ENCODE measurements at places on chromosomes 11 and 22.

- no peak for DNase-seq
Measured at GRCh38 chr22:40401532-40401931, 31.1 kb downstream of the SGSM3 start.

GRCh38 chr22:49936973-49937757 is 18.7 kb downstream of the CRELD2 start:
- no peak for DNase-seq

GRCh38 chr11:95835351-95835750 is 45.1 kb downstream of the CEP57 start:
- DNase-seq = no peak

DNA sequence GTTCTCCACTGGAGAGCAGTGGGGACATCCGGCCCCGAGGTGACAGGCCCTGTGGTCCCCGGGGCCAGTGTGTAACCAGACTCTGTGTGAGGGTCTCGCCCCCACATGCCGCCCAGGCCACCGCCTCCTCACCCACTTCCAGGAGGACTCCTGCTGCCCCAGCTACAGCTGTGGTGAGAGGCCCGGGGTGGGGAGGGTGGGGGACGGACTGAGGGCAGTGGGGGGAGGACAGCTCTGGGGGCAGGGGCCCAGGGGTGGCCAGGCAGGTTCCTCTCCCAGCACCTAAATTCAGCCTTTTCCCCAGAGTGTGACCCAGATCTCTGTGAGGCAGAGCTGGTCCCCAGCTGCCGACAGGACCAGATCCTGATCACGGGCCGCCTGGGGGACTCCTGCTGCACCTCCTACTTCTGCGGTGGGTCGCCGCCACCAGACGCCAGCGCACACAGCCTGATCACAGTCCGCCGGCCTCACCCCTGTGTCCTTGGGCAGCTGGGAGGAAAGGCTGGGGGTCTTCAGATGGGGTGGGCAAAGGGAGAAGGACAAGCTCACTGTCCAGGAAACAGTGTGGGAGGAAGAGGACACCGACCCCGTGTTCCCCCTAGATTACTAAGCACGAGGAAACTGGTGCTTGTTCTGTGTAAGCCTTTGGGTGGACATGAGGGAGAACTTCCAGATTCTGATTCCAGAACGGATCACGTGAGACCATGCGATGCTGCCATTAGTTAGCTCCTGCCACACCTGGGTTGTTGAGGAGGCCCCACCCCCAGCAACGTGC is 84.4 kb upstream of the MYOD1 start:
- no peak for DNase-seq

DNA sequence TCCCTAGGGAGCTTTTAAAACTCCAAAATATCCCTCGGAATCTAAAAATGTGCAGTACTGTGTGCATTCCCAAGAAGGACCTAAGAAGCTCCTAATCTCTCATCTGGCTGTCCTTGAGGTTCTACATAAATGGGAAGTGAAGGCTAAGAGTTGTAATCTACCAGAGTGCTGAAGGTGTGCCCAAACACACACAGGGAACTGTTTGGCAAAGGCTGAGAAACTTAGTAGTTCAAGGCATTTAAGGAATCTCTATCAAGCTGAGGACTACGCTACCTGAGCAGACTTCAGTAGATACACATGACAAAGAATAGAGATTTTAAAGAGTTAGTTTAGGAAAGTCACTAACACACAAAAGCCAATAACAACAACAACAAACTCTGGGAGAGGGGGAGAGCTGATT is 71.1 kb downstream of the TTC28 start:
- DNase-seq = no peak

DNA sequence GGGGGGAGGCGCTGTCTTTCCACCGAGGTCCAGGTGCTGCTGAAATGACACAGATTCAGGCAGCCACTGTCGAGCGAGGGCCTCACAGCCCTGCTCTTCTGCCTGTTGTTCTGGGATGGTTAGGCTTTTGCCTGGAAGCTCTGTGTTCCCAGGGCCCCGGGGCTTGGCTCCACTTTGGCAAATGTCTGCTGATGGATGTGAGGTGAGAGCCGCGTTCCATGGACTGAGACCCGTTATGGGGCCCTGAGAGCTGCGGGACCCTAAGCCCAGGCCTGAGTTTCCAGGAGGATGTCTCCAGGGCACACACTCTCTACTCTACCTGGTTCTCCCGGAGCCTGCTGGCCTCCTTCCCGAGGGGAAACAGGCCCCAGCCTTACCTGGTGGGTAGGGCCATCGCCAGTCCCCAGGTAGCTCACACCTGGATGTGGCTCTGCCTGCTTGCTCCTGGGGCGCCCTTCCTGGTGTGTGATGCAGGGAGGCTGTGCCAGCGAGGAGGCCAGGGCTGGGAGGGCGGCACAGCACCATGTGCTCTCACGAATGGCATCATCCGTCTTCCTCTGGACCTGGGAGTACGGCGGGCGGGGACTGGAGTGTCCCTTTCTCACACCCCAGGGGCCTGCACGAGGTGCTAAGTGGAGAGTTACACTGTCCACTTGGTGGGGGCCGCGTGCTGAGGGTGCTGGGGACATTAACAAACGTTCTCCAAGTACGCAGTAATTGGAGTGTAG is 435.5 kb downstream of the TBC1D22A start:
- DNase-seq = no peak

DNA sequence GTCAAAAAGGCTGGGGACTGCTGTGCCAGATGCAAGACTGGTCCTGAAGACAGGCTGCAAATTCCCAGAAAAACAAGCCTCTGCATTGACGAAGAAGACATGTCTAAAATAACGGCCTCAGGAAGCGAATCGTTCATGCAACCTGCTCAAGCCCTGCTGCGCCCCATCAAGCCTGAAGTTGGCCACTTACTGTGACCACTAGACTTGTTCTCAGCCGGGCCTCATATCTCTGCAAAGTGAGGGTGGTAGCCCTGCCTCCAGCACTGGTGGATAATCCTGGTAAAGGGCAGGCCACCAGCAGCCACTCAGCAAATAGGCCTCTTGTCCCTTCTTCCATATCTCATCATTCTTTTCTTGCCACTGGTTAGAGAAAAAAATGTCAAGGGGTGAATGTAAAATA is 11.8 kb downstream of the LTO1 start:
- no peak for DNase-seq

DNA sequence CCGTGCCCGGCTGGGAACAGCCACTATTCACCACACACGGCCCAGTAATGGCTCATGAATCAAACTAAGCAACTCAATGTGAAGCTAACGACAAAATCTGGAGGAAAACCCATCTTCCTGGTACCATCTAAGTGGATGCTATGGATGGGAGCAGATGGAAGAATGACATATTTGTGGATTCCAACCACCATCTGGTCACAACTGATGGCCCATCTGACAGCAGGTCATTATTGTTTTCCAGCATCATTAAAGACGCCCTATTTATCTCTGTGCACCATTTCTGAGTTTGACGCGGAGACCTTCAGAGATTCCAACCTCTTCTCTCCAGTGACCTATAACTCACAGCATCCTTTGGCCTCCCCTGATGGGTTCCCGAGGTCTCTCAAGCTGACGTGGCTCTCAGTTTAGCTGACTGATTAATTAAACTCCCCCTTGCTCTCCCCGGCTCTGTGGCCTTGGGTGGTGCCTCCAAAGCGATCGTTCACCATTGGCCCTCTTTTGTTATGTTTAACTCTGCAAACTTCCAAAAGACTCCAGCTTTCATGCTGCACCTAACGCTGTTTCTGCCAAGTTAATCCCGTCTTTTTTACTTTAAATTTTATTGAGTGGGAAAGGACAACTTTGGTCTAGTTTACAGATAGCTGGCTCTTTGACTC is 1514.4 kb downstream of the BRD1 start:
- DNase-seq = no peak

- DNase-seq = no peak
Measured at GRCh38 chr22:45211848-45212247, 28.8 kb downstream of the KIAA0930 start.

DNA sequence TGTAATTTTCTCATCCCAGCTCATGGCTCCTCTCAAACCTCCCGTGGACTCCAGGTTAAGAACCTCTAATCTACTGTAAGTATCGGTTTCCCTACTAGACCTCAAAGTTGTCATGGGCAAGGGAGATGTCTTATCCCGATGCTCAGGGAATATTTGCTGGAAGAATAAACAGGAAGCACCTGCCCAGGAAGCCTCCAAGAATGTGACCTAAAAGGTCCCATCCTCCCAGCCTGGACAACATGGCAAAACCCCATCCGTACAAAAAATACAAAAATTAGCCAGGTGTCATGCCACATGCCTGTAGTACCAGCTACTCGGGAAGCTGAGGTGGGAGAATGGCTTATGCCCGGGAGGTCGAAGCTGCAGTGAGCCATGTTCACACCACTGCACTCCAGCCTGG is 62.4 kb downstream of the APOL1 start:
- no peak for DNase-seq

GRCh38 chr22:31841078-31841827 is 87.4 kb downstream of the DEPDC5 start:
- DNase-seq = no peak

- no peak for DNase-seq
Measured at GRCh38 chr22:36148411-36148810, 12.1 kb downstream of the APOL3 start.

DNA sequence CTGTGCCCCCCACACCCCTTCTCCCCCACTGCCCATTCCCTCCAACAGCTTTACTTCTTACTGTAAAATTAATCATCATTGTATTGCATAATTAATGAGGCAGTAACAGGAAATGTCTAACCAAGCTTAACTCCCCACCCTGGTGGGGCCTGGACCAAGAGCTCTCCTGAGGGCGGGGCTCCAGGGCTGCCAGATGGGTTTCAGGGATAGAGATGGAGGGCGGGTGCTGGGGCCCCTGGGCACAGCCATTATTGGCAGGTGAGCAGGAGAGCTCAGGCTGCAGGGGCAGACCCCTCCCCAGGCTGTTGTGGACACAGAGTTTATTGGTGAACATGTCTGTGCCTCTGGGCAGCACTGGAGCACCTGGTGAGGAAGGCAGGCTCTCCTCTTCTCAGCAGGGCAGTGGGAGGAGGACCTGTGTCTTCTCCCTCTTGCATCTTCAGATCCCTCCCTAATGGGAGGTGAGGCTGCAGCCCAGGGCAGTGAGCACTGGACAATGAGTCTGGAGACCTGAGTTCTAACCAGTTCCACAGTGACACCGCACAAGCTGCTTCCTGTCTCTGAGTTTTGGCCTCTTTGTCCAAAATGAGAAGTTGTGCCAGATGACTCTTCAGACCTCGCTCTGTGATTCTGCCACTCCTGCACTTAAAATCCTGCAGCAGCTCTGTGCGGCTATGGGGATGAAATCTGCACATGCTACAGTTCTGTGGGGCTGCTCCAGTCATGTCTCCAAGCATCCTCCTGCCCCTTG is 233.3 kb downstream of the CEP164 start:
- DNase-seq = no peak

DNA sequence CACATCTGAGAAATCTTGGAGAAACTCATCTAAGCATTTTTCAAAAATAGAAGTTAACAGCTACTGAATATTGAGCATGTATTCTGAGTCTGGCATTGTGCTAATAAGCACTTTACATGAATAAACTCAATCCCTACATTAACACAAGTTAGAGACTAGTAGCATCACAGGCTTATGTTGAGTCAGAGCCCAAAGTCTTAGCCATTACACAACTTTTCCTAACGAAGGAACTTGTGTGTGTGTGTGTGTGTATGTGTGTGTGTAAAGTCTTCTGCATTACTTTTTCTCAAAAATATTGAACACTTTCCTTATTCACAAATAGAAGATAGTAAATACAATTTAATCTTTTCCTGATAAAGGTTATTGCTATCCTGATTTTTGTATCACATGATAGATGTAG is 8.7 kb upstream of the CLPB start:
- no peak for DNase-seq

GRCh38 chr11:133038850-133039249 is 493.5 kb downstream of the OPCML start:
- DNase-seq = no peak

DNA sequence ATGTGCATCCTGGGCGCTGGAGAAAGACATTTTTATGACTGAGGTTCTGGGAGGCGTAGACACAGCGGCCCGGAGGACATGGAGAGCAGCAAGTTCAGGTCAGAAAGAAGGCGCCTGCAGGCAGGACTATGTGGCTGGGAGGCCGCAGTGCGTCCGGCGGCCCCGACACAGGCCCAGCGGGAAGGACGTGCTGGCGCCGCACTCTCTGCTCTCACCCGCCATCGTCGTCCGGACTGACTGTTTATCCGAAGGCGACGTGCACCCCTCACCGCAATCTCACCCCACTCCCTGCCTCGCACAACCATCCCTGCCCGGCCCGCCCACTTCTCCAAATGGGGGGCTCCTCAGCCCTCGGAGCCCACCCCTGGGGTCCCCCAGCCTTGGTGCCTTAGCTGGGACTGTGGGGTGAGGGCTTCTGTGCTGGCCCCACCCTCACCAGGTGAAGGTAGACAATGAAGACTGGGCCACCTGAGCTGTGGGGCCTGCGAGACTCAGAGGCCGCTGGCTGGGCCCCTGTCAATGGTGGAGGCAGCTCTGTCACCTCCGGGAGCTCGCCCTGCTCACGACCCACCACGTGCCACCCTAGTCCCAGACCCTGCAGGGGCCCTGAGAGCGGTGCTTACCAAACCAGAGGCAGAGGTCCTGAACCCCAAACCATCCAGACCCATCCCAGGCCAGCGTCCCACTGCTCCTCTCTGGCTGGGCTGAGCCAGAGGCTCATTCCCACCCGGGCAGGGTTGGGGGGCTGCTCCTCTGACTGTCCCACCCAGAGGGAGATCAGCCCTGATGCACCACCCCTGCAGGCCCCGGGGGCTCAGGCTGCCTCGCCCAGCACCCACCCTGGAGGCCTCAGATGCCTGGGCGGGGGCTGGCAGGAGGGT is 16.2 kb upstream of the MUC5B start:
- DNase-seq = no peak

DNA sequence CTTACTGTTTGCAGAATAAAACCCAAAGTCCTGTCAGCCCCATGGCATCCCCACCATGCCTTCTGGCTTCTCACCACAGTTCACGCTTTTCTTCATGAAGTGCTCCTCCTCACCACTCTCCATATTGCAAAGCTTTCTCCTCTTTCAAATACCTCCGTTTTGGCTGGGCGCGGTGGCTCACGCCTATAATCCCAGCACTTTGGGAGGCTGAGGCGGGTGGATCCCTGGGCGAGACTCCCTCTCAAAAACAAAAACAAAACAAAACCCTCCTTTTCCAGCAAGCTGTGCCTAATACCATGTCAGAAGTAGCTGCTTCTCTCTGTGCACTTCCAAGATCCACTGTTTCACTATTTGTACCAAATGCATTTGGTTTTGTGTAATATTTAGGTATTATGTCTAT is 6.7 kb downstream of the BACE1 start:
- DNase-seq = no peak

DNA sequence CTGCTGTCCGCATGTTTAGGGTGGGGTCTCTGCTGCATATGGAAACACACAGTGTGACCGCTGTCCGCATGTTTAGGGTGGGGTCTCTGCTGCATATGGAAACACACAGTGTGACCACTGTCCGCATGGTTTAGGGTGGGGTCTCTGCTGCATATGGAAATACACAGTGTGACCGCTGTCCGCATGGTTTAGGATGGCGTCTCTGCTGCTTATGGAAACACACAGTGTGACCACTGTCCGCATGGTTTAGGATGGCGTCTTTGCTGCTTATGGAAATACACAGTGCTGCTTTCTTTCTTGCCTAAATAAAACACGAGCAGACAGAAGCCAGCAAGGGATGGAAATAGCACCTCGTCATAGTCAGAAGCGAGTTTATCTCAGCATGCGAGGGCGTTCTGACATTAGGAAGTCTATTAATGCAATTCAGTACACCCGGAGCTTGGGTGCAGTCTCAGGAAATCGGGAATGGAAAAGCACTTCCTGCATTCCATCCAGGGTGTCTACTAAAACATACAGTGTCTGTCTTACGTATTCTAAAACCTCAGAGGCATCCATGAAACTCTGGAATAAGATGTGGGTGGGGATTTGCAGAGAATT is 32.6 kb upstream of the TOLLIP start:
- DNase-seq = peak; percentile 2

Data from AG04449 (cell line).